ENCODE measurements at places on chromosomes 3 and 15. TPM values are rescaled to one million over a fixed set of nuclear protein-coding genes. Genes with fewer than 3 reads are reported as not detected.
A peak's percentile ranks its signal among the peaks of the same experiment; 100 is the strongest.

The HEMK1 gene
- total RNA-seq = 61.7 TPM

The SNRK gene
- 28.0 TPM for total RNA-seq

The ROBO2 gene
- not detected for total RNA-seq

The GLDN gene
- 0.62 TPM for total RNA-seq

The CCR1 gene
- total RNA-seq = 0.51 TPM

The FBLN2 gene
- not detected for total RNA-seq

The ZNF385D gene
- total RNA-seq = not detected

The ADAMTS9 gene
- total RNA-seq = not detected

The SCN10A gene
- total RNA-seq = not detected

The CCR8 gene
- total RNA-seq = 12.2 TPM

- H3K4me1 ChIP-seq = peaks cover 1% of the 10 kb centered on the region
- no peaks in the 10 kb centered on the region for H3K36me3 ChIP-seq
- H3K4me3 ChIP-seq = no peak overlapping the region
- H3K27me3 ChIP-seq = peaks cover 2% of the 10 kb centered on the region
- DNase-seq = no peak
- no peak overlapping the region for H3K27ac ChIP-seq
Measured at GRCh38 chr3:15514663-15515340, 6.7 kb downstream of the COLQ start.

DNA sequence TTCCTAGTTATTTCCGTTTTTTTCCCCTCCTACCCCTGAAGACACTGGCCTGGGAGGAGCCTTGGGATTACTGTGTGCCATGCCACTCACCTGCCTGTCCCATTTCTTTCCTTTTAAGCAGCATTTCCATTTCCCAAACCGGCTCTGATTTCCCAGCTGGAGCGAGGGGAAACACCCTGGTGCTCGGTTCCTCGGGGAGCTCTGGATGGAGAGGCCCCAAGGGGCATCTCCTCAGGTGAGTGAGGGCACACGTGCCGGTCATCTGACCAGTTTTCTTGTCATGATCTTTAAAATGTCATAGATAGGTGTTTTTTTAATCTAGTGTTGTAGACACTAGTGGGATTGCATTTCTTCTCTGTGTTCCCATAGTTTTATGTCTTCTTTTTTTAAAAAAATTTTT lies 2.7 kb downstream of the ZNF662 start:
- H3K4me1 ChIP-seq = no peaks in the 10 kb centered on the region
- no peak overlapping the region for H3K27ac ChIP-seq
- no peak for DNase-seq
- H3K27me3 ChIP-seq = peaks cover 32% of the 10 kb centered on the region
- H3K36me3 ChIP-seq = peaks cover 3% of the 10 kb centered on the region
- no peak overlapping the region for H3K4me3 ChIP-seq

- no peak overlapping the region for H3K27ac ChIP-seq
- H3K36me3 ChIP-seq = no peaks in the 10 kb centered on the region
- peaks cover 7% of the 10 kb centered on the region for H3K27me3 ChIP-seq
- no peak overlapping the region for H3K4me3 ChIP-seq
- H3K4me1 ChIP-seq = no peaks in the 10 kb centered on the region
Measured at GRCh38 chr3:9622438-9622837, 26.9 kb upstream of the MTMR14 start.

DNA sequence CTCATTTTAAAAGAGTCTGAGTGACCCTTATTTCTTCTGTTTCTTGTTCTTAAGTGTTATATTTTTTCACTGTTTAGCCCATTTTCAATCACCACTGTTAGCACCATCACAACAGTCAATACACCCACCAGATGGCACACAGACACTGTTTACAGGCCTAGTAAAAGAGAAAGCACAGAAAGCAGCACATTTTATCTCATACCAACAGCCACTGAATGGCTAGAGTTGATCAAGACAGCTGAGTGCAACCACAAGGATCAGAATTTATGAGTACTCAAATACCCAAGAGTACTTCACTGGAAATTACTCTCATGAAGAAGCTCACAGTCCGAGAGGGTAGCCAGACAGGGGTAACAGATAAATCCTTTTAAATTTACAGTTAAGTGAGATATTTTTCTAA lies 127.0 kb downstream of the TFDP2 start:
- peaks cover 13% of the 10 kb centered on the region for H3K36me3 ChIP-seq
- peaks cover 36% of the 10 kb centered on the region for H3K4me1 ChIP-seq
- H3K27ac ChIP-seq = peak overlapping the region; percentile 53
- no peaks in the 10 kb centered on the region for H3K27me3 ChIP-seq
- no peak for DNase-seq
- H3K4me3 ChIP-seq = no peak overlapping the region

DNA sequence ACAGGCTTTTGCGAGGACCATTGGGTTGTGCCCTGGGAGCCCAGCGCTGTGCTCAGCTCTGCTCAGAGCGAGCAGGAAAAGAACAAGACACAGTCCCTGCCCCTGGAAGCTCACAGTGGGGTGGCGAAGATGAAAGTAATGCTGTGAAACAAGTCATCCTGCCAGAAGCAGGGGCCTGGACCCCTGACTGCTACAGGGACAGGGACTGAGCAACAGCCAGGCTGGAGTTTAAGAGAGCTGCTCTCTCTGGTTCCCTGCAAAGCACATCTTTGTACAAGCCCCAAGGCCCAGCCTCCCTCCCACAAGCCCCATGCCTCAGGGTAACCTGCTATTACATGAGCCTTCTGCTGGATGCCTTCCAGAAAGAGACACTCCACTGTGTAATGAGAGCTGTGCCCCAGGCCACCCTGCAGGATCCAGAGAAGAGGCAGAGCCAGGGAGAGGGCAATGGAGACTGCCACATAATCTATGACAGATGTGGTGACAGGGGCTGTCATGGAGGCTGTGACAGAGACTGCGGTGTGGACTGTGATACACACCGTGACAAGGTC lies 7.1 kb upstream of the HCN4 start:
- no peaks in the 10 kb centered on the region for H3K4me1 ChIP-seq
- no peak for DNase-seq
- H3K27me3 ChIP-seq = peaks cover 15% of the 10 kb centered on the region
- H3K27ac ChIP-seq = no peak overlapping the region

GRCh38 chr15:67202991-67203390 lies 51.5 kb downstream of the AAGAB start:
- no peak for DNase-seq
- H3K36me3 ChIP-seq = peaks cover 54% of the 10 kb centered on the region
- H3K4me3 ChIP-seq = no peak overlapping the region
- H3K27ac ChIP-seq = no peak overlapping the region

DNA sequence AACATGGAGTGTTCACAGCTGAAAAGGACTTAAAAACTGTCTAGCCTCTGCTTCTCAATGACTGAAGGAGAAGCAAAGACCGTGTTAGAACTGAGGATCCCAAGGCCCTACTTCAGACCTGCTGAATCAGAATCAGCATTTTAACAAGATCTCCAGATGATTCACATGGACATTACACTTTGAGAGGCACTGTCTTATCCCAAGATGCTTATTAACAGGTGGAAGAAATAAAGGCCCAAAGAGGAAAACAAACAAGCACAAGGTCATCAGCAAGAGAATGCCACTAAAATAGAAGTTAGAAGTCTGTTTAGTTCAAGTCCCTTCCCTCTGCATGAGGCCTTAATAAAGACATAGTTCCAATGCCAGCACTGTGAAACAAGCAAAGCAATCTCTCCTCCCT lies 191.4 kb upstream of the BCL6 start:
- DNase-seq = no peak
- no peak overlapping the region for H3K27ac ChIP-seq
- no peak overlapping the region for H3K4me3 ChIP-seq
- H3K36me3 ChIP-seq = no peaks in the 10 kb centered on the region
- H3K4me1 ChIP-seq = peaks cover 30% of the 10 kb centered on the region

GRCh38 chr15:100902436-100903167 lies 16.6 kb upstream of the LRRK1 start:
- H3K4me1 ChIP-seq = no peaks in the 10 kb centered on the region
- DNase-seq = no peak
- H3K27me3 ChIP-seq = peaks cover 23% of the 10 kb centered on the region
- H3K27ac ChIP-seq = no peak overlapping the region

- DNase-seq = no peak
- H3K27ac ChIP-seq = no peak overlapping the region
- H3K27me3 ChIP-seq = no peaks in the 10 kb centered on the region
- H3K4me3 ChIP-seq = no peak overlapping the region
Measured at GRCh38 chr15:28191832-28192231, 92.7 kb upstream of the OCA2 start.

DNA sequence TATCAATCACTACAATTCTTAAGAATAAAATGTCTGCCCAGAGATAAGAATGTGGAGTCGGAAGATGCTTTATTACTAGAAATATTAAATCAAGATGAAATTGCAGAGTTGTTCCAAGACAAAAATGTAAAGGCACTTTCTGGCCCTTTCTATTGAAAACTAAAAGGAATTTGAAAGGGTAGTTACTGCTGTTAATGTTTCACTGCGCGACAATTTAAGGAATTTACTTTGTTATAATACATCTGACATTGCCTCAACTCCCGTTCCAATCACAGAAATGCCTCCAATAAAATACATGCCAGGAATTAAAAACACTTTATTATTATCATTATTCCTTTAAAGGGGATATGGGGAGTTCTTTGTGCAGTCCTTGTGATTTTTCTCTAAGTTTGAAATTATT lies 26.4 kb downstream of the RSL24D1 start:
- no peak overlapping the region for H3K27ac ChIP-seq
- H3K4me1 ChIP-seq = no peaks in the 10 kb centered on the region
- peaks cover 3% of the 10 kb centered on the region for H3K36me3 ChIP-seq
- H3K27me3 ChIP-seq = no peaks in the 10 kb centered on the region
- no peak overlapping the region for H3K4me3 ChIP-seq

GRCh38 chr3:43503067-43503728 lies 118.6 kb downstream of the ANO10 start:
- peaks cover 6% of the 10 kb centered on the region for H3K4me1 ChIP-seq
- H3K4me3 ChIP-seq = no peak overlapping the region
- DNase-seq = no peak
- H3K27me3 ChIP-seq = peaks cover 17% of the 10 kb centered on the region
- H3K27ac ChIP-seq = no peak overlapping the region

GRCh38 chr3:177197041-177197726 lies at the start of gene TBL1XR1:
Gene TBL1XR1 (minus strand): TSS chr3:177197482. CDS start chr3:177064977, 132,505 bp downstream.
- peaks cover 36% of the 10 kb centered on the region for H3K36me3 ChIP-seq
- H3K4me1 ChIP-seq = peaks cover 51% of the 10 kb centered on the region
- DNase-seq = peak; percentile 86
- H3K4me3 ChIP-seq = peak within 1 kb of the TSS; percentile 97

GRCh38 chr15:79812541-79812940 lies 84.3 kb downstream of the MTHFS start:
- H3K36me3 ChIP-seq = no peaks in the 10 kb centered on the region
- no peak overlapping the region for H3K4me3 ChIP-seq
- peaks cover 3% of the 10 kb centered on the region for H3K4me1 ChIP-seq
- no peaks in the 10 kb centered on the region for H3K27me3 ChIP-seq
- DNase-seq = no peak

DNA sequence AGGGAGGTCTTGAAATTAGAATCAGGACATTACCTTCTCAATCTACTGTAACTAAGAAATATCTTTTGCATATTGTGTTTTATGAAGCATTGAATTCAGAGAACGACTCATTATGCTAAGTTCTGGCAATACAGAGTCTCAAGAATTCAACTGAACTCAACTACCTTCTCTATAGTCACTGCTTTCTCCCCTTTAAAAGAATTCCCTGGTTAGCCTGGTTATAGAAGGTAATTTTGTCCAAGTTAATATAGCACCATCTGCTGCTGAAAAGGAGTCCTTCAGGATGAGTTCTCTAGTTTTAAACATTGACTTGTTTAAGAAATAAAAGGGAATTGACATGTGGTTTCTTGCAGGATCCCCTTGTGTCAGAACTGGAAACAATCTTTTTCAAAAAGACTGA lies 60.2 kb downstream of the IL16 start:
- DNase-seq = no peak
- no peaks in the 10 kb centered on the region for H3K4me1 ChIP-seq
- H3K27me3 ChIP-seq = peaks cover 9% of the 10 kb centered on the region
- no peaks in the 10 kb centered on the region for H3K36me3 ChIP-seq

- DNase-seq = peak; percentile 54
- H3K4me1 ChIP-seq = peaks cover 6% of the 10 kb centered on the region
- peak overlapping the region; percentile 1 for H3K4me3 ChIP-seq
- H3K27ac ChIP-seq = no peak overlapping the region
- H3K27me3 ChIP-seq = peaks cover 7% of the 10 kb centered on the region
Measured at GRCh38 chr3:100590114-100590839, 19.1 kb upstream of the ADGRG7 start.

GRCh38 chr3:34185301-34185700 lies 386.9 kb downstream of the PDCD6IP start:
- no peak for DNase-seq
- no peak overlapping the region for H3K27ac ChIP-seq
- no peaks in the 10 kb centered on the region for H3K4me1 ChIP-seq
- peaks cover 2% of the 10 kb centered on the region for H3K27me3 ChIP-seq
- no peak overlapping the region for H3K4me3 ChIP-seq
- H3K36me3 ChIP-seq = no peaks in the 10 kb centered on the region

DNA sequence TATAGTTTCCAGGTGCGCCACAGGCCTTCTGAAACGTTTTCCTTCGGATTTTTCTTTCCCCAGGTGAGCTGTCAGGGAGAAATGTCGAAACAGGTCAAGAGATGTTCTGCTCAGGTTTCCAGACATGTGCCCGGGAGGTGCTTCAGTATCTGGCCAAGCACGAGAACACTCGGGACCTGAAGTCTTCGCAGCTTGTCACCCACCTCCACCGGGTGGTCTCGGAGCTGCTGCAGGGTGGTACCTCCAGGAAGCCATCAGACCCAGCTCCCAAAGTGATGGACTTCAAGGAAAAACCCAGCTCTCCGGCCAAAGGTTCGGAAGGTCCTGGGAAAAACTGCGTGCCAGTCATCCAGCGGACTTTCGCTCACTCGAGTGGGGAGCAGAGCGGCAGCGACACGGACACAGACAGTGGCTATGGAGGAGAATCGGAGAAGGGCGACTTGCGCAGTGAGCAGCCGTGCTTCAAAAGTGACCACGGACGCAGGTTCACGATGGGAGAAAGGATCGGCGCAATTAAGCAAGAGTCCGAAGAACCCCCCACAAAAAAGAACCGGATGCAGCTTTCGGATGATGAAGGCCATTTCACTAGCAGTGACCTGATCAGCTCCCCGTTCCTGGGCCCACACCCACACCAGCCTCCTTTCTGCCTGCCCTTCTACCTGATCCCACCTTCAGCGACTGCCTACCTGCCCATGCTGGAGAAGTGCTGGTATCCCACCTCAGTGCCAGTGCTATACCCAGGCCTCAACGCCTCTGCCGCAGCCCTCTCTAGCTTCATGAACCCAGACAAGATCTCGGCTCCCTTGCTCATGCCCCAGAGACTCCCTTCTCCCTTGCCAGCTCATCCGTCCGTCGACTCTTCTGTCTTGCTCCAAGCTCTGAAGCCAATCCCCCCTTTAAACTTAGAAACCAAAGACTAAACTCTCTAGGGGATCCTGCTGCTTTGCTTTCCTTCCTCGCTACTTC lies 3.8 kb downstream of the BHLHE40 start:
- DNase-seq = no peak
- no peaks in the 10 kb centered on the region for H3K27me3 ChIP-seq
- peaks cover 73% of the 10 kb centered on the region for H3K36me3 ChIP-seq
- H3K4me3 ChIP-seq = peak overlapping the region; percentile 99
- H3K4me1 ChIP-seq = peaks cover 34% of the 10 kb centered on the region

DNA sequence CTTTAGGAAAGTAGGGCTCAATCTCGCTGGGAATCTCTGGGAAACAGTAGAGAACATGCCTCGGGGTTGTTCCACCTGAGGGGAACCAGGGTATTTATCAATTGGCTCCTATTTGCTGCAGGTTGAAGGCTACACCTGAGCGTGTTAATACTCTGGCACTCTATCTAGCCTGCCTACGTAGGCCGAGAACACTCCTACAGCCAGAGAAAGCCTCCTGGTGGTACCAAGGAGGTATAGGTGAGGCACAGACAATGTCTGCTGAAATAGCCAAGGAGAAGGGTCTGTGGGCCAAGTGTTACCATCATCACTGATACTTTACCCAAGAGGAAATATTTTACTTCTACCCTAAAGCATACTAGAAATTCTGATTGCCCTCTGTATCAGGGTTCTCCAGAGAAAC lies 341.0 kb upstream of the UBE2E2 start:
- DNase-seq = no peak
- H3K4me3 ChIP-seq = no peak overlapping the region
- no peaks in the 10 kb centered on the region for H3K36me3 ChIP-seq
- H3K27ac ChIP-seq = no peak overlapping the region
